ENCODE measurements at places on chromosomes 1 and 21. TPM values are rescaled to one million over a fixed set of nuclear protein-coding genes. Genes with fewer than 3 reads are reported as not detected.

ECM1 gene
- 1.4 TPM for total RNA-seq

G0S2 gene
- 47.5 TPM for total RNA-seq

HS2ST1 gene
- total RNA-seq: 17.1 TPM

SPRR5 gene
- not detected for total RNA-seq

EFCAB7 gene
- total RNA-seq: 9.8 TPM

LMX1A gene
- total RNA-seq: not detected

OPN3 gene
- total RNA-seq: 11.7 TPM

CCDC27 gene
- total RNA-seq: not detected

C4BPA gene
- not detected for total RNA-seq

SPRR2B gene
- not detected for total RNA-seq

C8B gene
- total RNA-seq: not detected

CRYZL1 gene
- total RNA-seq: 34.6 TPM

TIE1 gene
- 0.25 TPM for total RNA-seq

LPGAT1 gene
- total RNA-seq: 55.7 TPM

AADACL3 gene
- total RNA-seq: not detected

TMEM59 gene
- 203 TPM for total RNA-seq

SNX7 gene
- total RNA-seq: not detected

SEMA4A gene
- total RNA-seq: 4.6 TPM

SPRR2A gene
- total RNA-seq: not detected

AVPR1B gene
- total RNA-seq: not detected

GPR25 gene
- total RNA-seq: not detected

PBX1 gene
- total RNA-seq: 0.37 TPM

PRKAA2 gene
- total RNA-seq: not detected

LEFTY1 gene
- not detected for total RNA-seq

NTRK1 gene
- total RNA-seq: 13.8 TPM

Measured in T-helper 1 cell treated with Interleukin-12 subunit alpha and Interleukin-12 subunit beta and Interleukin-4 antibody, amounts not matched to agents 30 ng/mL and 1 ng/mL, for 36 hours (primary cell).